Activated CD8-positive, alpha-beta memory T cell treated with anti-CD3 and anti-CD28 coated beads for 24 hours (primary cell): ENCODE measurements at places on chromosomes 11 and 22.

DNA sequence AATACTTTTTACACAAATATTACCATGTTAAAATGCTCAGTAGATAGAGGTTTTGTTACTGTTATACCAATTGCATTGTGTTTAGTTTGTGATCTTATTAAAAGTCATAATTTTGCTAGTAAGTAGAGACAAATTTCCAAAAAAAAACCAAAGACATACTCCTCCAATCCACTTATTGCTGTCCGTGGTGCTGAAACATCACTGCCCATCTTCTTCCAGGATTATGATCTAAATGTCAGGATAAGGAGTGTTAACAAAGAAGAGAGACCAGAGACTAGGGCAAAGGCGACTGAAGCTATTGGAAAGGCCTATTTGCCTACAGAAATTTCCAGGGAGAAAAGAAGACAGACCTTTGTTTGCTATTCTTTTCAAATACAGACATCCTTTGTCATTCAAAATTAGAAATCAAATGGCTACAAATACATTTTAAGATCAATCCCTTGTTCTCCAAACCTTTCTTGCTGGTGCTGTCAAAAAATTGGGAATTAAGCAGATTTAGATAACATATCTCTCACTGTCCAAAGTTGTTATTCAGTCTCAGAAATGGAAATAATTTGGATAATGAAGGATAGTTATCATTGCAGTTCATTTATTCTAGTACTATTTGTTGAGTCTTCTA, 199.7 kb downstream of the C11orf91 start:
- no peak for DNase-seq

- peak; percentile 73 for DNase-seq
Measured at GRCh38 chr22:38706101-38706900, 557 bp downstream of the GTPBP1 start.

GRCh38 chr11:60699284-60699691, at the start of gene MS4A8:
Gene MS4A8, plus strand, starts transcription at chr11:60699612. Its CDS starts 1,249 bp downstream, at chr11:60700861.
- no peak for DNase-seq

GRCh38 chr11:90453525-90453924, 230.7 kb upstream of the CHORDC1 start:
- no peak for DNase-seq

GRCh38 chr11:128886406-128887124, 4.6 kb upstream of the KCNJ5 start:
- no peak for DNase-seq

DNA sequence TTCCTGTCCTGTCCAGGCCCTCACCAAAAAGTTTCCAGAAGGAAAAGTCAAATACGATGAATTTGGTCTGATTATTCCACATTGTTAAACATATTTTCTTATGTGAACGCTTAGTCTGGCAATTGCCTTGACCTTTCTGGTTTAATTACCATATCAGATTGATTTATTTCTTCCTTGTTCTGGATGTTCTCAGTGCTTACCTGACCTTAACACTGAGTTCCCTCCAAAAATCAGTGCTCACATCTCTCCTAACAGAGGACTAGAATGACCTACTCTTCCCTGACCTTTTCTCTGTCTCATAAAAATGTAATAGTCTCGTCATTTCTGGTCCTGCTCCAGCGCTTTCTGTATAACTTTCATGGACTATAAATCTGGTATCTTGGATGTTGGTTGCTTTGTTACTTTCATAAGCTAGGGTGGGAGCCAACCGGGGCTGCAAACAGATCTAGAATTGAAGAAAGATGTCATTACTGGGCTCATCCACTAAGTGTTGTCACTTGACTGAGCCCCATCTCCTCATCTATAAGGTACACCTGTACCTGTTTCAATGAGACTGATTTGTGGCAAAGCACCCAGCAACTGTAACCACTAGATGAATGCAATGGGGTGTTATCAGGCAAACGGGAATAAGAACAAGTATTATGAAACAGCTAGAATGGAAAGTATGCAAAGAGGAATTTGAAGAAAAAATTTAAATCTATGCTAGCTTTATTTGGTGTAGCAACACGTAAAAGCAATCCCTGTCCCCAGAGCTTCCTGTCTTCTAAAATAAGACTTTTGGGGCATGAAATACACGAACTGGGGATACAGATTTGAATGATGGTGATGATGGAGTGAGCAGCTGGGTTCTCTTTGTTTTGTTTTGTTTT, 2.4 kb downstream of the FADS2 start:
- no peak for DNase-seq

- no peak for DNase-seq
Measured at GRCh38 chr11:69278091-69278867, 15.7 kb upstream of the MYEOV start.

GRCh38 chr11:12279672-12280108, 97.7 kb upstream of the PARVA start:
- DNase-seq = peak; percentile 46
